ENCODE measurements at places on chromosomes 1 and 21. TPM values are rescaled to one million over a fixed set of nuclear protein-coding genes. Genes with fewer than 3 reads are reported as not detected.

DNA sequence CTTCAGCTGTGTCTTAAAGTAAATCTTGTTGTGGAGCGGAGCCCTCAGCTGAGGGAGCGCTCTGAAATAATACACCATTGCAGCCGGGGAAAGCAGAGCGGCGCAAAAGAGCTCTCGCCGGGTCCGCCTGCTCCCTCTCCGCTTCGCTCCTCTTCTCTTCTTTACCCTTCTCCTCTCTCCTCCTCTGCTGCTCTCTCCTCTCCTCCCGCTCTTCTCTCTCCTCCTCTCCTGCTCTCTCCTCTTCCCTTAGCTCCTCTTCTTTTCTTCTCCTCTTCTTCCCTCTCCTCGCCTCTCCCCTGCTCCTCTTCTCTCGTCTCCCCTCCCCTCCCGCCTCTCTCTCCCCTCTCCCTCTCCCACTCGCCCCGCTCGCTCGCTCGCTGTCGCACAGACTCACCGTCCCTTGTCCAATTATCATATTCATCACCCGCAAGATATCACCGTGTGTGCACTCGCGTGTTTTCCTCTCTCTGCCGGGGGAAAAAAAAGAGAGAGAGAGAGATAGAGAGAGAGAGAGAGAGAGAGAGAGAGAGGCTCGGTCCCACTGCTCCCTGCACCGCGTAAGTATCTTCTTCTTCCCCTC, at the start of gene PROX1:
PROX1 (plus strand) TSS at position 47 of the 580 bp plus-strand sequence. CDS start 8,563 bp downstream, outside the sequence.
- DNase-seq, result no peak

- no peak for DNase-seq
These were observed 15.3 kb downstream of the SRSF4 start for GRCh38 chr1:29166291-29166878.

- no peak for DNase-seq
These were observed 2.6 kb downstream of the INSRR start for GRCh38 chr1:156856282-156856785.

DNA sequence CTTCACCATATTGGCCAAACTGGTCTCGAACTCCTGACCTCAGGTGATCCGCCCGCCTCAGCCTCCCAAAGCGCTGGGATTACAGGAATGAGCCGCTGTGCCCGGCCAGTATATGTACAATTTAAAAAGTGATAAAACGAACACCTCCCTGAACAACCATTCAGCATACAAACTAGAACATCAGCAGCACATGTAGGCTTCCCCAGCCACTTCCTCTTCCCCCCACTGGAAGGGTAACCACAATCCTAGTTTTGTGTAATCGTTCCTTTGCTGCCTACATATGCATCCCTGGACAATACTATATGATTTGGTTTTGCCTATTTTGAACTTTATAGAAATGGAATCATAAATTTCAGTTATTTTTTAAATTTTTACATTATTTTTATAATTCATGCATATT, 60.4 kb downstream of the DESI2 start:
- no peak for DNase-seq

GRCh38 chr1:178057912-178058534, 35.9 kb upstream of the RASAL2 start:
- DNase-seq, result no peak

DNA sequence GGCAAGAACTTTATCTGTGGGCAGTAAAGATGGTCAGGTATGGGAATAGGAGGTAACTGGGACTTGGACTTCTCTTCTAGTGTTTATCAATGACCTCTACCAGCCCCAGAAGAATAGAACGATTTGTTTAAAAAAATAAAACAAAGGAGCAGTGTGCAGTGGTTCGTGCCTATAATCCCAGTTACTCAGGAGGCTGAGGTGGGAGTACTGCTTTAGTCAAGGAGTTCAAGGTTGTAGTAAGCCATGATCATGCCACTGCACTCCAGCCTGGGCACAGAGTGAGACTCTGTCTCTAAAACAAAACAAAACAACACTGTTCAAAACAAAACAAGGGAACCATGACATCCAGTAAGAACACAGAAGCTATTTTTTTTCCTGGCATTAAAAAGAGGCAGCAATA, 4.3 kb downstream of the RNF19B start:
- no peak for DNase-seq

The OR2AK2 gene
- total RNA-seq, result not detected

GRCh38 chr1:56380531-56380930, 198.8 kb downstream of the PLPP3 start:
- DNase-seq, result no peak

The WNT9A gene
- total RNA-seq, result 8.5 TPM

DNA sequence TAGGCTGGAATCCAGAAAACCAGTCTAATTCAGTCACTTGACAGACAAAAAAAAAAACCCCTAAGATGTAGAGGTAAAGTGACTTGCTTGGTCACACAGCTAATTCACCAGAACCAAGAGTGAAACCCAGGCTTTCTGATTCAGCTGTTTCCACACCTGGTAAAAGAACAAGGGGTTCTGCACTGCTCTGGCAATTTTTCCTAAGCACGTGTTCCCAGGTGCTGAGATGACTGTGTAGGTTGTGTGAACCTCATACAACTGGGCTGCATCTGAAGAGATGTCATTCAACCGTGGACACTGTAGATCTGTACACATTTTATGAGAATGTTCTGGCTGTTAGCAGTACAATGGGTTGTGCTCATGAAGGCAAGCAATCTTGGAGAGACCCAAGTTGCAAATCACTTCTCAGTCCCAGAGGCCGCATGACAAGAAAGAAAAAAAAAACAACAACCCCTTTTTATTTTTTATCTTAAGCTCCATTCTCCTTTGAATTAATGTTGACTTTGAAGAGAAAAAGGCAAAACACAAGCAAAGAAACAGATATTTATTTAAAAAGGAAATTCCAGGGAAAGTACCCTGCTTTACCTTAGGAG, 95.4 kb downstream of the INTS7 start:
- DNase-seq, result no peak

- no peak for DNase-seq
These were observed 13.0 kb upstream of the TTC22 start for GRCh38 chr1:54814126-54814498.

DNA sequence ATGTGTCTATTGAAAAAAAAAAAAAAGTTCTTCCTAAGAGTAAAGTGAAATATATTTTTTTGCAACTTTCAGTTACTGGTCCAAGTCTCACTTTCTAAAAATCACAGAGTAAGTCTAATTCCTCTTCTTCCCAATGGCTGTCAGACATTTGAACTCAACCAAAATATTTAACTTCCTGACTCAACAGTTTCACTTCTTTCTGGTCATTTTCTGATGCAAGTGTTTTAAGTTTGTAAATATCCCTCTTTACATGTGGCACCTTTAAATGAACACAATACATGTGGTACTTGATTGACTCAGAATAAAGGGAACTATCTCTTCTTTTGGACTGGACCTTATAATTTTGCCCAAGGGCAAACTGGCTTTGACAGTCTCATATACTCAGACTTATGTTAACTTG, 76.7 kb downstream of the ASH1L start:
- no peak for DNase-seq

DNA sequence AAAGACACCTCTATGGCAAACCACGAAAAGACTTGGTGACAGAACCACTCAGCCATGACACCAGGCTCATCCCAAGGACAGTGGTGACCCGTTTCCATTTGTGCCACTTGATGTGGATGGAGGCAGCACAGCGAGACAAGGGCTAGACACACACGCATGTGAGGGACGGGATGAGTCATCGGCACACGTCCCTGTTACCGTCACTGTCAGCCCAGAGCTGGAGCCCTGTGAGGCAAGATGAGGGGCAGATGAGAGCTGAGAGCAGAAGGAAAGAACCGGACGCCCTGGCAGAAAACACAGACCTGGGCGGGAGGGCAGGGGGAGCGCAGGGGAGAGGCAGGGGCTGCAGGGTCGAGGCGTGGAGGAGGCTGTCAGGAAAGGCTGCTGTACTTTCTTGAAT, 57.8 kb downstream of the SIK1 start:
- DNase-seq, result no peak

DNA sequence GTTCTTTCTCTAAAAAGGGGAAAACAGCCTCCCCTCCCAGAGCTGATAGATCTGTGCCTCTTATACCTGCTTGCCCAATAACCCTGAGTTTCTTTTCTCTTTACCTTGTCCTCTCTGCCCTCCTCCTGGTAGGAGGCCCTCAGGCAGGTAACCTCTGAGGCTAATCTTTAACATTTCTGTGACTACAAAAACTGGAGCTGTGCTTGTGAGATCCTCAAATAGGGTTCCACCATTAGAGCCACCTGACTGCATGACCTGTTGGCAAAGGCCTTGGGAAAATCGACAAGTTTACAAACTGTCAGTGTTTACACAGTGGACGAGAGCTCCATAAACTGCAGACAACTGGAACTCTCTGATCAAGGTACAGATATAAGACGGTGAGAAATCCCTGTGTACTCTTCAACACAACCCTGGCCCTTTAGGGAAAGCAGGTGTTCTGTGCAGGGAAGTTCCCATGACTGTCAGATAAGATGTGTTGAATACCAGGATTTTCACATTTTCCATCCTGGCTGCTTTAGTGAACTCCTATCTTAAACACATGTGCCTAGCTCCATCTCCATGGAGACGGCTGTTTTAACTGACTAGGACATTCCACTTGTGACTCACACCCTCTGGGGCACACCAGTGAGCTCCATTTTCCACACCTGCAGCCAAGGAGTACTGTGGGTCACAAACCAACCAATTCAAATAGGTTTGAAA, 38.3 kb downstream of the ECE1 start:
- DNase-seq, result no peak

The PRDM15 gene
- 6.2 TPM for total RNA-seq

DNA sequence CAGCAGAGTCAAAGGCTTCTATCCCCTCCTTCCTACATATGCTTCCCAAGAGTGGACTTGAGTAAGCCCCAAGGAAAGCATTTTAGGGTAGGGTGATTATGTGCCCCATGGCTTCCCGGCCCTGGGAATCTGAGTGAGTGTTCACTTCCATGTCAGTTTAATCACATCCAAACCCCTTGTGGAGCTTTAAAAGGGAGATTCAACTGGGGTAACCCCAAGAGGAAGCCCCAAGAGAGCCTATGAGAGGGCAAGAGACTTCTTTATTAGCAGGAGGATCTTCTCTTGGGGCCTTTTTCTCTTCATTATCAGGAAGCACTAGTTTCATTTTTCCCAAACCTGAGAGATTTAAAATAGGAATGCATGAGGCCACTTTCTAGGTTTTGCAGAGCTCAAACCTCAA, 97.0 kb upstream of the IRF2BP2 start:
- no peak for DNase-seq

DNA sequence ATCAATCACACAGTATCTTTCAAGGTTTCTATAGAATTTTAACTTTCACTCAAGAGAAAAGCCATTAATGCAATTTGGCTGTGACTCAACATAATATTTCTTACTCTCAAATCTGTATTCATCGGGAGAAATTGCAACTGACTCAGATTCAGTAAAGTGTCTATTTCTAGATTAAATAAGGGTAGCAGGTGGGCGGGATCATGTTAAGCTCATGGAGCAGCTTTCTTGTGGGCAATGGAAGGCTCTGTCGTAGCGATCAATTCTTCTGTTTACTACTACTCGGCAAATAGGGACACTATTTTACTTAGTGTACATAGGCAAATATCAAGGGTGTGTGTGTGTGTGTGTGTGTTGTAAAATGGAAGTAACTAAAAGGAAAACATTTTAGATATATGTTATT, 423.6 kb upstream of the NEGR1 start:
- no peak for DNase-seq

- DNase-seq, result no peak
These were observed 8.0 kb downstream of the NDUFS5 start for GRCh38 chr1:39034114-39034654.

DNA sequence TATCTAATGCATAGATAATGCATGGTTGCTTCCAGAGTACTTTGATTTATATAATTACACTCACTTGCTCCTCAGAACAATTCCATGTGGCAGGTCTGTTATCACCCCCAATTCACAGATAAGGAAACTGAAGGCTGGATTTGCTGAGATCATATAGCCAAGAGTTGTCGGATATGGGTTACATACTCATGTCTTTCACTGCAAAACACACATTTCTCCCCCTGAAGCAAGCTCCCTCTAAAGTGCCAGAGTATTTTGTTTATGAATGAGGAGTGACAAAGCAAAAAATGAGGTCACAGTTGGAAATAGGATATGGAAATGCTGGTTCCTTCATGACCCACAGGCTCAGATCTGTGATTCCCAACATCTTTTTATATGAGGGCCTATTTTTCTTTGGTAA, 134.2 kb downstream of the ROR1 start:
- no peak for DNase-seq

DNA sequence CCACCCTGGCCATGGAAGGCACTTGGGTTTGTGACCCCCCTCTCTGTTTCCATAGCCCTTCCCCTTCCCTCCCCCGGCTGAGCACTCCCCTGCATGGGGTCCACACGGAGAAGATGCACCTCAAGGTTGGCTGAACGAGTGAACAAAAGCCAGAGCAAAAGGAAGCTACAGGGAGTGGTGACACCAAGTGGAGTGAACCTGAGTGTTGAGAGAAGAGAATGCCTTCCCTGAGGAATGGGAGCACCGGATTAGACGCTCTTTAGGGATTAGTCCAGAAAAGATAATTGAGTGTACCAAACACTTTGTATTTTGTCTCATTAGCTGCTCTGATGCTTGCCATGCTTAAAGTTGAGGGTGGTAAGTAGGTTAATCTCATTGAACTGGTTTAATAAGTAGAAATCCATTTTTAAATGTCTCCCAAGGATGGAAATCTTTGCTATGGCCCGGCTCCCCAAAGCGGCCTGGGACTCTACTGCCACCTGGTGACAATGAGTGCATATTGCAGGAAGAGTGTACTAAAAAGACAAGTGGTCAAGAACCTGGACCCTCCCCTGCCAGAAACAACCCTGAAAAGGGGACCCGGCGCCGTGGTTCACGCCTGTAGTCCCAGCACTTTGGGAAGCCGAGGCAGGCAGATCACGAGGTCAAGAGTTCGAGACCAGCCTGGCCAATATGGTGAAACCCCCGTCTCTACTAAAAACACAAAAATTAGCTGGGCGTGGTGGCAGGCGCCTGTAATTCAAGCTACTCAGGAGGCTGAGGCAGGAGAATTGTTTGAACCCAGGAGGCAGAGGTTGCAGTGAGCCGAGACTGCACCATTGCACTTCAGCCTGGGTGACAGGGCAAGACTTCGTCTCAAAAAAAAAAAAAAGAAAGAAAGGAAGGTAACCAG, 150.6 kb upstream of the ZC3H12A start:
- DNase-seq, result no peak

DNA sequence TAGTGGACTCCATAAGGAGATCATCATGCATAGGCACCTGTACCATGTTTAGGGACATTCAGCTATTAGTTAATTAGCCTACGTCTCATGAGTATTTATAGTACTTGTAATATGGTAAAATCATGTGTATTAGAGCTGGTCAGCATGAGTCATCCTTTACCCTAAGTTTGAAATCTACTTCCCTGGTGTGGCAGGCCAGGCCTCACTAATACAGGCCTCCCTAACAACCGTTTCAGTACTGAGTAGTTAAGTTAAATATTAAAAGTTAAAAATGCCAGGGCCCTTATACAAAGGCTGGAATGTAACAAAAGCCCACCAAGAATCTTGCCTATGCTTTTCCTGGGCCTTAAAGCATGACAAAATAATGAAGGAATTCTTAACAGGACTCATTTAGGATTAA, 356.3 kb upstream of the DPYD start:
- no peak for DNase-seq

- DNase-seq, result no peak
These were observed 80.9 kb upstream of the ZC3H12A start for GRCh38 chr1:37393173-37394120.

GRCh38 chr1:71921935-71922559, 360.3 kb downstream of the NEGR1 start:
- DNase-seq, result no peak

The DENND4B gene
- 49.5 TPM for total RNA-seq
